Femur (tissue), 1 donor: ENCODE measurements at places on chromosomes 2 and 18.

DNA sequence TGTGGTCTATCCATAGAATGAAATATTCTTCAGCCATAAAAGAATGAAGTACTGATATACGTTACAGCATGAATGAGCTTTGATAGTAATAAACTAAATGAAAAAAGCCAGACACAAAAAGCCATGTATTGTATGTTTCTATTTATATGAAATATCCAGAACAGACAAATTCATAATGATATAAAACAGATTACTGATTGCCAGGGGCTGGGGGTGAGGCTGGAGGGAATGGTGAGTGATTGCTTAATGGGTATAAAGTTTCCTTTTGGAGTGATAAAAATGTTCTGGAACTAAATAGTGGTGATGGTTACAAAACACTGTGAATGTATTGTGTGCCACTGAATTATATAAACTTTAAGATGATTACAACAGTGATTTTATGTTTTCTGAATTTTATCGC, 200.5 kb downstream of the MC4R start:
- DNase-seq = no peak

GRCh38 chr2:24920809-24921441, 888 bp upstream of the ADCY3 start:
- DNase-seq = no peak

DNA sequence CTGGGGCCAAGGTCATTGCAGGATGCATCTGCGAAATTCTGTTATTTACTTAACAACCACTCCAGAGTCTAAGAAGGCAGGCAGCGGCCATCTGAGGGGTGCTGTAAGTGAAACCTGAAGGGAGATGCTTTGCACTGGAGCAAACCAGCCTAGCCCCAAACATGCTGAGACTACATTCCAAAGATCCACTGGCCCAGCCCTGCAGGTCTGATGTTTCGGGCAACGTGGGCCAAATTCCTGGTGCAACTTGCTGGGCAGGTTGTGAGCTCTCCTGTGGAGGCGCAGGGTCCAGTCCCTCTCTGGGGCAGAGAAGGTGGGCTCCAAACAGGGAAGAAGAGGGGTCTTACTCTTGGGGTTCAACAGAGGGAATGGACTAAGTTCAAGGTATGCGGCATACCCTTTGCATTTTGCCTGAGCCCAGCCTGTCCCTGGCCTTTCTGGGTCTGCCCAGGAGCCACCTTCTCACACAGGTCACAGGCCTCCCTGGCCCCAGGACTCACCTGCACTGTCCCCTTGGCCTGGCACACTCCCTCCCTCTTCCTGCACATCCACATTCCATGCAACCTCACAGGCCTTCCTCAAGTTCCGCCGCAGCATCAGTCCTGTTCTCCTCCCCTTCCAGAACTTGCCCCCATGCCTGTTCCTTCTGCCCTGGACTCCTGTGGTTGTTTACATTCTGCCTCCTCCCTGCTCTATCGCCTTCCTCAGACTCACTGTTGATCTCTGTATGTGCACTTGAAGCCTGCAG, 5.1 kb upstream of the MAL start:
- DNase-seq = no peak

GRCh38 chr2:237153181-237153580, 67.5 kb downstream of the COPS8 start:
- DNase-seq = no peak

- peak; percentile 11 for DNase-seq
These were observed 340.6 kb downstream of the DYSF start for GRCh38 chr2:71793926-71794325.
